ENCODE measurements at places on chromosomes 12 and 14.

- DNase-seq, result no peak
Observed at GRCh38 chr12:5343711-5344110, 88.2 kb upstream of the NTF3 start.

DNA sequence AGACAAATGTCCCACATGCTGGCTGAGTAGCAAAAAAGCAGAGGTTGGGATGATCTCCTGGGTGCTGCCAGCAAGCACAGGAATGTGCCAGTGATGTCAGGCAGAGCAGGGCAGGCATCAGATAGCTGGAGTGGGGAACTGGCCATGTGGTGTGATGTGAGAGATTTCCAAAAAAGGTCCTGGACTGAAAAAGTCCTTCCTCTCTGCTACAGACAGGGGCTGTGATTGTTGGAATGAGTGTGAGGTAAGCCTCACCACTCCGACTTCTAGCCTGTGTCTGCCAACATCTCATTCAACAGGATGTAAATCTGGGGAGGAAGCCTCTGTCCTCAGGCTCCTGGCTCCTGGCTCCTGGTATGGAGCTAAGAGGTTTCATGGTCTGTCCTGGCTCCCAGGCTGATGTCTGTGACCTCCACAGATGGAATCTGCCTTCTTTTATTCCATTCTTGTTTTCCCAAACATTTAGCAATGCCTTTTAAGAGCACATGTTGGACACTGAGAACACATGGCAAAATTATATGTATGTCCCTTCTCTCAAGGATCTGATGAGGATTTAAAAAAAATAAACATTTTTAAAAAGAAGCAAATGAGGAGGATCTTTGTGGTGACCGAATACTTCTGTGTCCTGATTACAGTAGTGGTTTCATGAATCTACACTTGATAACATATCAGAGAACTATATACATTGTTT, 50.1 kb upstream of the STK38L start:
- no peak for DNase-seq

GRCh38 chr12:104792570-104792969, 165.5 kb downstream of the SLC41A2 start:
- DNase-seq, result no peak

- DNase-seq, result no peak
Observed at GRCh38 chr12:22310275-22310674, 24.2 kb downstream of the ST8SIA1 start.

DNA sequence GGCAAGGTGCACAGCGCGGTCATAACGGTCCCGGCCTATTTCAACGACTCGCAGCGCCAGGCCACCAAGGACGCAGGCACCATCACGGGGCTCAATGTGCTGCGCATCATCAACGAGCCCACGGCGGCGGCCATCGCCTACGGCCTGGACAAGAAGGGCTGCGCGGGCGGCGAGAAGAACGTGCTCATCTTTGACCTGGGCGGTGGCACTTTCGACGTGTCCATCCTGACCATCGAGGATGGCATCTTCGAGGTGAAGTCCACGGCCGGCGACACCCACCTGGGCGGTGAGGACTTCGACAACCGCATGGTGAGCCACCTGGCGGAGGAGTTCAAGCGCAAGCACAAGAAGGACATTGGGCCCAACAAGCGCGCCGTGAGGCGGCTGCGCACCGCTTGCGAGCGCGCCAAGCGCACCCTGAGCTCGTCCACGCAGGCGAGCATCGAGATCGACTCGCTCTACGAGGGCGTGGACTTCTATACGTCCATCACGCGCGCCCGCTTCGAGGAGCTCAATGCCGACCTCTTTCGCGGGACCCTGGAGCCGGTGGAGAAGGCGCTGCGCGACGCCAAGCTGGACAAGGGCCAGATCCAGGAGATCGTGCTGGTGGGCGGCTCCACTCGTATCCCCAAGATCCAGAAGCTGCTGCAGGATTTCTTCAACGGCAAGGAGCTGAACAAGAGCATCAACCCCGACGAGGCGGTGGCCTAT, 875 bp downstream of the HSPA2 start:
- DNase-seq, result no peak

GRCh38 chr12:3980504-3981272, 107.5 kb upstream of the PARP11 start:
- no peak for DNase-seq

- DNase-seq, result no peak
Observed at GRCh38 chr12:111425655-111426054, 19.9 kb downstream of the SH2B3 start.

- DNase-seq, result no peak
Observed at GRCh38 chr14:103530390-103530789, 1.4 kb downstream of the TRMT61A start.

DNA sequence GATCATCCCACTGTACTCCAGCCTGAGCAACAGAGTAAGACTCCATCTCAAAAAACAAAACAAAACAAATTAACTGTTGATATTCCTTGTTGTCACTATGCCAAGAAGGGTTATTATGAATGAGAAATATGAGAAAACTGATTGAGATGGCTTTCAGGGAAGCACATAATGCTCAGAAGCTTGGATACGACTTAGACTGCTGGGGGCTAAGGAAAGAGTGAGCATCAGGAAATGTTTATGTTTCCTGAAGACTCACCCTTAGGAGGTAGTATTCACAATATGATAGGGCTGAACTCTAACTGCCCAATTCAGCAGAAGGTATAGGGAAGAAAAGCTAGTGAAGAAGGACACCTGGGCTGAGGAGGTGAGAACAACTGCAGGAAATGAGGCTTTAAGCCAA, 6.3 kb downstream of the STYK1 start:
- DNase-seq, result no peak

DNA sequence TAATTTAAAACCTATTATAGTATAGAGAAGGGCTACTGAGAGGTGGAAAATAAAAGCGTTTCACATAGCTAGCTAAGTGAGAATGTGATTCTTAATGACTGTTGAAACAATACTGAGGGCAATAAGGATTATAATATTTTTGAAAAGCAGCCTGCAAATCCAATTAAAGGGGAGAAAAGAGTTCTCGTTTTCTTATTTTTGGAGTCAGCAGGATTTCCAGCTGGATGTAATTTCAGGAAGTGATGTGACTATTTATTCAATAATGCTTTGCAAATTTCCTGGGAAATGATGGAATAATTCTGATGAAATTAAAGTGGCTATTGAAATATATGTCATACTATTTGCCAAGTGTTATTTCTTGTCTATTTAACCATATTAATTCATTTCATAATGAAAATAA, 279.1 kb downstream of the AEBP2 start:
- DNase-seq, result no peak

DNA sequence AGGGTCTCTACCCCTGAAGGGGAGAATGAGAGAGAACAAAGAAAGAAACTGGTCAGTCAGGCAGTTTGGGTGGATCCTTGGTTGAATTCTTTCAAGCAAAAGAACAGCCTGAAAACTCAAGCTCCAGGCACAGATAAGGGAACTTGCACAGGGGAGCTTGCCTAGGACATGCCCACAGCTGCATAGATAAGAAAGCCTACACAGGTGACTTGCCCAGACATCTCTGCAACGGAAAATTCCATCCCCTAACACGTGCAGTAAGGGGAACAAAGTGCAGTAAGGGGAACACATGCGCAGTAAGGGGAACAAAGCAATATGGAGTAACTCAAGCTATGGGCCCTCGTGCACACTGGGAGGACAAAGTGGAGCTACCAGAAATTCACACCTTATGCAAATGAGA, 540.1 kb upstream of the MIS18BP1 start:
- no peak for DNase-seq

- DNase-seq, result no peak
Observed at GRCh38 chr12:104741077-104741476, 217.0 kb downstream of the SLC41A2 start.

GRCh38 chr12:125856896-125857295, 791.7 kb downstream of the AACS start:
- DNase-seq, result no peak

- DNase-seq, result no peak
Observed at GRCh38 chr12:81207664-81208063, 129.8 kb downstream of the ACSS3 start.

GRCh38 chr14:99467336-99468078, 13.2 kb downstream of the SETD3 start:
- DNase-seq, result no peak

DNA sequence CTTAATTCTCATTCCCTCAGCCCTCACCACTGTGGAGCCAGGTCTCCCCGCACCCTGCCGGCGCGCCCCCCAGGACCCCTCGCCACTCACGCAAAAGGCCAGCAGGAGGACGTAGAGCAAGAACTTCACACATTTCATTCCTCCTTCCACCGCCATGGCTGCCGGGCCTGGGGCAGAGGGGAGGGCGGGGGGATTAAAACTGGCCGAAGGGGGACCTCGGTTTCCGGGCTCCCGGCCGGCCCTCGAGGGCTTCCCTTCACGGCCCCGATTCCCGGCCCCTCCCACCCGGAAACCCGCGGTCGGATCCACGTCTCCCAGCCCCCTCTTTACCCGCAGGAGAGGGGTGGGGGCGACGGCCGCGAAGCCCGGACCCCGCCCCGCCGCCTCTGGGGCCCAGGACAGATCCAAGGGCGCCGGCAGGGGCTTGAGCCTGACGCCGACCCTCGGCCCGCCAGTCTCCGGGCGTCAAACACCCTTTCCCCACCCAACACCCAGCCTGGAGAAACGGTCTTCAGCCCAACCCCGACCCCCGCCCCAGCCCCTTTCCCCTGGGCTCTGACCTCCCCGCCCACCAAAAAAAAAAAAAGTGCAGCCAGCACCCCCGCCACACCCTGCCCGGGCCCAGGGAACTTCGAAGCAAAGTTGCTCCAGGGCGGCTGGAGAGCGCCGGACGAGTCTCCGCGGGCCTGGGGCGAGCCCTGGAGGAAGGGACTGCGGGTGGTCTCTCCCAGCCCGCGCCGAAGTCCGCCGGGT, 447 bp downstream of the CD63 start:
- DNase-seq, result no peak

DNA sequence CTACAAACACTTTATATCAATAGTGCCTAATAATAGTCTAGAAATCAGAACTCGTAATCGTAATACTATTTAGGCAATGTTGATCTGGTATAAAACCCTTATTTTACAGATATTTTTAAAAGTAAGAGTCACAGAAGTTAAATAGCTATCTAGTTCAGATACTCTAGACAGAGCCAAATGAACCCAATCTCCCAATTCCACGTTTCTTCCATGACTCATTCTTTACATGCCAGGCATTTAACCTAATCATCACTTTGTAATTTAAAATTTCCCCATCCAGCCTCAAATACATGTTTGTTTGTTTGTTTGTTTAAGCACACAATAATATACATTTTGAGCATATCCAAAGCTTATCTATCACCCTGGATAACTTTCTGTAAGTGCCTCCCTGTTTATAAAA, 36.4 kb upstream of the GARIN6 start:
- DNase-seq, result no peak

DNA sequence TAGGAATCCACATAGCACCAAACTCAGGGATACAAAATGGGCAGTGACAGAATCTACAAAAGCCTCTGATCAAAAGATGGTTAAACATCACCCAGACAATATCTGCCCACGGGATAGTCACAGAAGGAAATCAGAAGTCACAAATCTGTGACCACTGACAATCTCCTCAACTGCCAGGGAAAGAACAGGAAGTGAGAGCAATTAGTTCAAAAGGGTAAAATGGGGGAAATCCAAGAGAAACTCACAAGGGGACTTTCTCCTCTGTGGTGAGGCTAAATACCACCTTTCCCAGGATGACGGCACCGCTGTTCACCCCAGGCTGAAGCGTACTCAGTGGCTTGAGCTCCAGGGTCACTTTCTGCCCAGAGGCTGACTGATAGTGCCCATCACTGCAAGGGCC, 10.7 kb downstream of the TTC5 start:
- no peak for DNase-seq

DNA sequence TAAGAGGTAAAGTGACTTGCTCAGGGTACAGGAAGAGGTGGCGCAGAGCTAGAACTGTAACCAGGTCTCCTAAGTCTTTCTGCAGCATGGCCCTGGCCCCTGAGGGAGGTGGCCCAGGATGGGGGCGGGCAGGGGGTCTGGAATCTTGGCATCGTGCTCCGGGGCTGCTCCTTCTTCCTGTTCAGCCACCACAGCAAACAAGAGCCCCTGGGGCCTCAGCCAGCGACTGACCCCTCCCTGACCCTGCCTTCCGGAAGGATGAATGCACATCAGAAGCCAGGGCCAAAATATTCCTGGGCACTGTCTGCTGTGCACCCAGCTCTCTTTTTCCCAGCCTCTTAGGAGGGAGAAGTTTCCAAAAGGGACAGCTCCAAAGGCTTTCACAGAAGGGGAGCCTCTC, 242.8 kb downstream of the DPF3 start:
- DNase-seq, result no peak

GRCh38 chr14:104788873-104789663, 6.5 kb downstream of the AKT1 start:
- no peak for DNase-seq

DNA sequence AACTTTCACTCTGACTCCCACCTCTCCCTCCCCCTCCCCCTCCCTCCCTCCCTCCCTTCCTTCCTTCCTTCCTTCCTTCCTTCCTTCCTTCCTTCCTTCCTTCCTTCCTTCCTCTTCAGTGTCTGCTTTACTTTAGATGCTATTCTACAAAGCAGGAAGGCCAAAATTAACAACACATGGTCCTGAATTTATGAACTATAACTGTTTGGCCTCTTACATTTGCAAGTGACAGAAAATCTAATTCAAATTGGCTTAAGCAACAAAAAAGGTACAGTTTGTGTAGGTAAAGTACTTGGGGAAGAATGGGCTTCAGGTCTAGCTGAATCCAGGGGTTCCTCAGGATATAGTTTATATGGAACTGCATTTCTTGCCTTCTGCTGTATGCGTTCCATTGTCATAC, 673.0 kb downstream of the AACS start:
- no peak for DNase-seq

GRCh38 chr14:51616256-51616655, 35.5 kb upstream of the FRMD6 start:
- no peak for DNase-seq

DNA sequence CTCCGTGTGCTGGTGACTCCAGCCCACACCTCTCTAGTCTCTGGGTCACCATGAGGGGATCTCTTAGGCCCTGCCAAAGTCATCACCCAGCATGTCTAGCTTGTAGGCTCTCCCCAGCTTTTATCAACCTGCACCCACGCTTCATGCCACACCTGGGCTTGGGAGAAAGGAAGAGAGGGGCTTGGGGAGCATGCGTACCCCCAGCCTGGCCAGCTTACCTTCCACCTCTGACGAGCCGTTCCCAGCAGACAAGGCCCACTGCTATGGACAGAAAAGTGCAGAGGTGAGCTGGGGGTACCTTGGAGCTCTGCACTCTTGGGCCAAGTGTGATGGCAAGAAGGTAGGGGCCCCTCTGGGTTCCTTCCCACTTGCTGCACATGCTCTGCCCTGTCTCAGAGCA, 1.7 kb downstream of the PGF start:
- no peak for DNase-seq

DNA sequence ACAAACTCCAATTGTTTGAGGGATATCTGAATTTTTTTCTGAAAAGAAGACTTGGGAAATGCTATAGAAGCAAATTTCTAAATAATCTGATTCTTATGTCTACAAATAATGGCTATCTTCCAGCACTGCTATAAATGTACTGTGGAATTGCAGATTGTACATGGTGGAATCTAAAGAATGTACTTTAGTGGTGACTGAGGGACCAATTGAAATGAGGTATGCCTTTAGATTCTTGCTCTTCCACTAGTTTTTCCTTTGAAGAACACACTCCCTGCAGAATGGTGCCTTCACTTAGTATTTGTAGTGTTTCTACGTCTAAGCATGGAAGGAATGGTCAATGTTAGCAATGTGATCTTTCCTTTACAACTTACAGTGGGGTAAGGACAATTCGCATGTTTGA, 11.7 kb upstream of the PRB4 start:
- DNase-seq, result no peak
